ENCODE measurements at places on chromosomes 4 and X. TPM values are rescaled to one million over a fixed set of nuclear protein-coding genes. Genes with fewer than 3 reads are reported as not detected.

The S100P gene
- not detected for total RNA-seq

The VCX2 gene
- not detected for total RNA-seq

The ERCC6L gene
- total RNA-seq: 14.7 TPM

The ARHGAP4 gene
- 119 TPM for total RNA-seq

The N4BP2 gene
- 17.8 TPM for total RNA-seq

The XKRX gene
- 11.8 TPM for total RNA-seq

The DIPK2B gene
- not detected for total RNA-seq

The AVPR2 gene
- 0.46 TPM for total RNA-seq

The CEP135 gene
- 41.4 TPM for total RNA-seq

The NHSL2 gene
- not detected for total RNA-seq

The ZRSR2 gene
- 14.0 TPM for total RNA-seq

The MAOB gene
- total RNA-seq: not detected

The GAGE12E gene
- total RNA-seq: not detected

GRCh38 chr4:76897536-76898384 lies at the start of gene SOWAHB:
Gene SOWAHB (minus strand): TSS chr4:76898144. CDS start chr4:76897849, 295 bp downstream.
- no peak for DNase-seq

- DNase-seq: no peak
Measured at GRCh38 chr4:18840481-18840880, 818.9 kb upstream of the LCORL start.

DNA sequence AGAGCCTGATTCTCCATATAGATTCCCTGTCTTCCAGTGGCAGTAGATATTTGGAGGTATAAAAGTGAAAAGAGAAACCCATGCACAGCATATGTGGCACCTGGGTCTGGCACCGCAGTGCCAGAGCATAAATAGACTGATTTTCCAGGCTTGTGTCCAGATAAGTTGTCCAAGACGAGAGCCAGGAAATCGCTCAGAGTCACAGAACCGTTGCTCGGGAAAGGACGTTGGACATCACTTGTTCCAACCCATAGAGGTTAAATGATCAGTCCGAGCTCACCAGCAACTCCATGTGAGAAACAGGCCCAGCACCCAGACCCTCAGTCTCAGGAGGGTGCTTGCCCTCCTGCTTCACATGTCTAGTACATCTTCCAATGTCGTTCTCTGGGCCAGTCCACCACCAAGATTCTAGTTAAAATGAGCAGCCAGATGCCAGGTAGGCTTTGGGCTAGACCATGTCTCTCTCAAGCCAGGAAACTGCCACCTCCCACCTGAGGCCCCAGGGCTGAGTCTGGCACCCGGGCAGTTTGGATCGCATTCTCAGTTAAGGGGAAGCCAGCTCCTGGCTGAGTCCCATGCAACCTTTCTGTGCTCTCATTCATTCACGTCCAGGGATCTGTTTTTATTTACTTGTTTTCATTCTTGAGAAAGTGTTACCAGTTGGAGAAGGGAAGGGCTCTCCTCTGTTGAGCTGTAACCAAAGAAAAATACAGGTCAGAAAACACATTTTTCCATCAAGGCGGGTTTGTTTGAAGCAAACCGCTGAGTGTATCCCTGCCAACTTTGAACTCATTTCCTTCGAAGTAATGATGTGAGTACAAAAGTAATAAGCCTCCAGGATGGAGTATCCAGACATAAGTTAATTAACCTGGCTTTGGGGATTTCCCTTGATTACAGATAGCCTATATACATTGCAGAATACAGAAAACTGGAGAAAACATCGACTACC lies 91.7 kb downstream of the PHOX2B start:
- no peak for DNase-seq

- peak; percentile 10 for DNase-seq
Measured at GRCh38 chrX:19563746-19564145, 48.4 kb upstream of the MAP3K15 start.

GRCh38 chrX:103415528-103415927 lies 39.2 kb downstream of the BEX3 start:
- DNase-seq: no peak

GRCh38 chr4:23212558-23212957 lies 519.8 kb downstream of the GBA3 start:
- no peak for DNase-seq

DNA sequence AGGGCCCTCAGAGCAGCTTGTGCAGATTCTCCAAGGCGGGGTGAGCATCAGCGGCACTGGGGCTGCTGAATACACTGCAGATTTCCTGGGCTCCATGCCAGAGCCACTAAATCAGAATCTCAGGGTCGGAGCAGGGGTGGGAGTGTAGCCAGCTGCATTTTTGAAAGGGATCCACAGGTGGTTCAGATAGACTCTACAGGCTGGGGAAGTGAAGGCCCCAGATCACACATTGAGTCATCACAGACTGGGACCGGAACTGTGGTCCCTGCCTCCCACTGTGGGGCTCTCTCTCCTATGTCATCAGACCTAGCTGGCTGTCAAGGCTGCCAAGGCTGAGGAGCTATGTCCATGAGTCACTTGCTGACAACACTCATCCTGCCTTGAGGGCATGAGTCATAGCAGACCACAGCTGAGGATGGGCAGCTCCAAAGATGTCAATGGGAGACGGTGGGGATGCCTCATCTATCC lies 162.3 kb upstream of the MAMLD1 start:
- no peak for DNase-seq

- DNase-seq: peak; percentile 29
Measured at GRCh38 chrX:12567857-12568256, 223.4 kb upstream of the PRPS2 start.

DNA sequence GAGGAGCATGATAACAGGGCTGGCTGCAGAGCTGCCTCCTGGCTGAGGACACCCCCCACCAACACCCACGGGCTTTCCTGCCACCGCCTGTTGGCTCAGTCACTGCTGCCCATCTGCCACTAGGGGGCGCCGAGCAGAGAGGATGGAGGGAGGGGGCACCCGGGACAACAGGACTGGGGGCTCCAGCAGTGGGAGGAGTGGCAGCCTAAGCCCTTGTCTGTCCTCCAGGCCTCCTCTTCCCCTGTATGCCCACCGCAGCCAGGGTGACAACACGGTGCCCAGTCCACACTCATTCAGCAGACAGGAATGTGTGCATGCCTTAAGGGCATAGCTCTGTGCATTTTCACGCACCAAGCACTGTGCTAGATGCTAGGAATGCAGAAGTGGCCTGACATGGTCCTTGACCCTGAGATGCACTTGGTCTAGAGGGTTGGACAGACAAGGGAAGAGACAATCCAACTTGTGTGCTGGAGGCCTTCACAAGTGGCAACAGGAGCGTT lies 149.9 kb downstream of the AMMECR1 start:
- DNase-seq: peak; percentile 39

- DNase-seq: no peak
Measured at GRCh38 chr4:128163177-128164117, 102.3 kb downstream of the LARP1B start.

DNA sequence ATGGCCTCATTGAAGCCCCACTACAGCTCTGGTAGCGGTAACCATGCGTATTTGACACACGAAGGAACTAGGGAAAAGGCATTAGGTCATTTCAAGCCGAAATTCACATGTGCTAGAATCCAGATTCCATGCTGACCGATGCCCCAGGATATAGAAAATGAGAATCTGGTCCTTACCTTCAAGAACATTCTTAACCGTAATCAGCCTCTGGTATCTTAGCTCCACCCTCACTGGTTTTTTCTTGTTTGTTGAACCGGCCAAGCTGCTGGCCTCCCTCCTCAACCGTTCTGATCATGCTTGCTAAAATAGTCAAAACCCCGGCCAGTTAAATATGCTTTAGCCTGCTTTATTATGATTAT lies 876 bp downstream of the HPRT1 start:
- peak; percentile 23 for DNase-seq

DNA sequence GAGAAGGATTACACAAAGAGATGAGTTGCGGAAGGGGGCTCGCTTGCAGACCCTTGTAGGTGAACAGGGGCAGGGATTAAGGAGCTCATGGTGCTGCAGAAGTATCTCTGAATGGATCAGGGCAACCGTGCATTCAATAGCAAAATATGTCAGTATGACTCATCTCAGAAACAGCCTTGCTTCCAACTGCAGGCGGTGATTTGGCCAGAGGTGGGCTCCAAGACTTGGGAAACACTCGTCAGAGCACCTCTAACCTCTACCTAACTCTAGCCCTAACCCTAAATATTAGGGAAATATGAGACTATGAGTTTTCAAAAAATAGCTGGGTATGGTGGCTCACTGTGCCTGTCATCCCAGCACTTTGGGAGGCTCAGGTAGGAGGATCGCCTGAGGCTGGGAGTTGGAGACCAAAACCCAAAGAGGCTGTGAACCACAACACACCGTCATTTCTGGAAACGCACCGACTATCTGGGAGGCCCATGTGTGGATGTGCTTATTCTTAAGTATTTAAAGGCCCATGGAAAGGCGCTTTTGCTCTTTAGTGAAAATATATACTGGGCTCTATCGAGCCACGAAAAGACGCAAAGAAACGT lies 102.6 kb downstream of the DHRSX start:
- no peak for DNase-seq

GRCh38 chr4:130074096-130074495 lies 978.1 kb downstream of the C4orf33 start:
- DNase-seq: no peak

DNA sequence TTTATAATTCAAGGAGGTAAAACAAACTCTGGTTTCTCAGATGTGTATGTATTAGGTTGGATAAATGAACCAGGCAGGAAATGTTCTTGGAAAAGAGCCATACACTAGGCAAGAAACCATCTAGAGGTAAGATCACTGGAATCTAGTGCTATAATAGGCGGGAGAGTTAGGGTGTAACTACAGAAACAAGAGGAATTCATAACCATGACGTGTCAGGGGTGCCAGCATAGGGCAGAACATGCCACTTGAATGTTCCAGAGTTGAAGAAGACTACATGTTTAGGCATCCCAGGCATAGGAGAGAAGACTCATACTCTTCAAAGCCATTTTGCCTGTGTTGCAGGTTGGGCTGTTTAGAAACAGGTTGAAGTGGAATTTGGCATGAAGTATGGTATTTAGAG lies 198.7 kb downstream of the CCNG2 start:
- no peak for DNase-seq

- no peak for DNase-seq
Measured at GRCh38 chr4:82745173-82745842, 53.3 kb downstream of the SCD5 start.

- DNase-seq: no peak
Measured at GRCh38 chr4:81634766-81635549, 163.3 kb upstream of the RASGEF1B start.

DNA sequence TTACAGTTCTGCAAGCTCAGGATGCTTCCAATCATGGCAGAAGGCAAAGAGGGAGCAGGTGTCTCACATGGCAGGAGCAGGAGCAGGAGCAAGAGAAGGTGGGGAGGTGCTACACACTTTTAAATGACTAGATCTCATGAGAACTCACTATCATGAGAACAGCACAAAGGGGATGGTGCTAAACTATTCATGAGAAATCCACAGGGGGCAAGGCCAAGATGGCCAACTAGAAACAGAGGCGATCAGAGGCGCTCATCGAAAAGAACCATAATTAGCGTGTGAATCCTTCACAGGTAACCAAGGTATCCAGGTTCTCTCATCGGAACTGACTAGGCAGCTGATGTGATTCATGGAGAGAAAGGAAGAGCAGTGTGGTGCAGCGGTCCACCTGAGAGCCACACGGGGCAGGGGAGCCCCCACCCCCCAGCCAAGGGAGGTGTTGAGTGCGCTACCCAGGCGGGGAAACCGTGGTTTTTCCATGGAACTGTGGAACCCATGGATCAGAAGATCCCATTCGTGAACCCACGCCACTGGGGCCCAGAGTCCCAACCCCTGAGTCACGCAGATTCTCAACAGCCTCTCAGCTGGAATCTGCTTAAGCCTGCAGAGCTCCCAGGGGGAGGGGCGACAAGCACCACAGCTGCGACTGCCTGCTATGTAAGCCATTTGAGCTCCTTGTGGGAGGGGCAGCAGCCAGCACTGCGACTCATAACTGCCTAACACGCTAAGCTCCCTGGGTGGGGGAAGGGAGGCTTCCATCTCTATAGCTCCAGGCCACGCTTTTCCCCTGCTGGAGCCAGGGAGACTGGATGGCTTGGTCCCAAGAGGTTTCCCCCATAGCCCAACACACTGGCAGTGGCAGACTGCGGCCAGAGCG lies 46.7 kb downstream of the FGF16 start:
- no peak for DNase-seq

DNA sequence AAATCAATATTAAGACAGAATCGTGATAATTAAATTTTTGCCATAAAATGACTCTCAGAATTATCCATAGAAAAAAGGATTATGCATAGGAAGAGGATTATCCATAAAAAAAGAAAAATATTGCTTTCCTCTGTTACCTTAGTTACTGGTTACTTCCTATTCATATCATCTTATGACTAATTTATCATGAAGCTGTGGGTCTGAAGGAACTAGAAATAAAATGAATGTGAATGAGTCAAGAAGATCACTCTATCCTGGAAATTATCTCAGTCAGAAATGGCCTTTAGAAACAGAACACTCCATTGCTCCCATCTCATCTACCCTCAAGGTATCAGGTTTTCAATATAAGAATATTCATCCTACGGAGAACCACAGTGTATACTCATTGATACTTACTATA lies 19.4 kb downstream of the RPS6KA6 start:
- no peak for DNase-seq

DNA sequence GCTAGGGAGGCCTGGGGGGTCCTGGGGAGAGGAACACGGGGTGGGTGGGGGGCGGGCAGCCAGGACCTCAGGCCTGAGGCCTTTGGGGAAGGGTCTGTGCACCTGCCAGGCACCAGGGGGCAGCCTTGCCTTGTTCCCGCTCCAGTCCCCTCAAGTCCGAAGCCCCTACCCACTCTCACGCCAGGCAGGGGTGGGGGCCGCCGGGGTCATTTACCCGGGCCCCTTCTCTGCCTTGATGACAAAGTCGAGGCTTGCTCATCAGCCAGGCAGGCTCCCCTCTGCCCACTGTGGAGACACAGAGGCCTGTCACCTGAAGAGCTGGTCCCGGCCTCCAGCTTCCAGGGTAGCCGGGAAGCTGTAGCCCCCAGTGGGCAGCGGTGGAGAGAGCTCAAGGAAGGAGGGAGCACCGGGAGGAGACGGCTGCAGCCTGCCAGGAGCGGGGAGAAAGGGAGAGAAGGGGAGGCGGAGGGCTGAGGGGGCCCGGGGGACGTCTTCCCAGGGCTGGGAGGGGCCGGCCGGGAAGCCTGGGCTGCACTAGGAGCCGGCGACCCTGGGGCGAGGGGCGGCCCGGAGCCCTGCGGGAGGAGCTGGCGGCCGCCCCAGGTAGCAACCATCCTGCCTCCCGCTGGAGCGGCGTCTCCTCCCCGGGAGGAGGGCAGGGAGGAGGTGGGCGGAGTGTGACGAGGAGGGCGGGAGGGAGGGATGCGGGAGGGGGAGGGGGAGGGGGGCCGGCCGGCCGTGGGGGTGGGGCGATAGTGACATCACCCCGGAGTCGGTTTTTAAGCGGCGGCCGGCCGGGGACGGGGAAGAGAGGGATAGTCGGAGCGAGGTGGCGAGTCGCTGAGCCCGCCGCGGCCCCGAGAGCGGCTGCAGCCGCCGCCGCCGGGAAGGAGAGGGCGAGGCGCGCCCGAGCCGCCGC lies at the start of gene SLC6A8:
SLC6A8 (plus strand) TSS at position 806 of the 919 bp plus-strand sequence. CDS start 649 bp downstream, outside the sequence.
- peak; percentile 31 for DNase-seq

GRCh38 chr4:2797545-2798305 lies 4.8 kb downstream of the SH3BP2 start:
- DNase-seq: no peak

GRCh38 chr4:15003401-15003890 lies 1.2 kb downstream of the CPEB2 start:
- DNase-seq: peak; percentile 75

GRCh38 chr4:152488246-152488645 lies 47.6 kb downstream of the FBXW7 start:
- DNase-seq: no peak

Measured in OCI-LY7 (cell line).